Activated CD4-positive, alpha-beta T cell treated with anti-CD3 and anti-CD28 coated beads, Interleukin-2, Interleukin-6, amounts not matched to agents 100 ng/mL and 50 ng/mL, durations not matched to agents 16 hours and 8 hours (primary cell): ENCODE measurements at places on chromosomes 16 and 17.

GRCh38 chr17:2779545-2779944 is 16.7 kb upstream of the RAP1GAP2 start:
- DNase-seq, result no peak

- DNase-seq, result no peak
Observed at GRCh38 chr17:57550668-57551315, 194.3 kb downstream of the CCDC182 start.

- peak; percentile 41 for DNase-seq
Observed at GRCh38 chr16:546909-547770, 13.1 kb upstream of the PRR35 start.

GRCh38 chr16:81558077-81558443 is 113.5 kb downstream of the CMIP start:
- DNase-seq, result no peak

DNA sequence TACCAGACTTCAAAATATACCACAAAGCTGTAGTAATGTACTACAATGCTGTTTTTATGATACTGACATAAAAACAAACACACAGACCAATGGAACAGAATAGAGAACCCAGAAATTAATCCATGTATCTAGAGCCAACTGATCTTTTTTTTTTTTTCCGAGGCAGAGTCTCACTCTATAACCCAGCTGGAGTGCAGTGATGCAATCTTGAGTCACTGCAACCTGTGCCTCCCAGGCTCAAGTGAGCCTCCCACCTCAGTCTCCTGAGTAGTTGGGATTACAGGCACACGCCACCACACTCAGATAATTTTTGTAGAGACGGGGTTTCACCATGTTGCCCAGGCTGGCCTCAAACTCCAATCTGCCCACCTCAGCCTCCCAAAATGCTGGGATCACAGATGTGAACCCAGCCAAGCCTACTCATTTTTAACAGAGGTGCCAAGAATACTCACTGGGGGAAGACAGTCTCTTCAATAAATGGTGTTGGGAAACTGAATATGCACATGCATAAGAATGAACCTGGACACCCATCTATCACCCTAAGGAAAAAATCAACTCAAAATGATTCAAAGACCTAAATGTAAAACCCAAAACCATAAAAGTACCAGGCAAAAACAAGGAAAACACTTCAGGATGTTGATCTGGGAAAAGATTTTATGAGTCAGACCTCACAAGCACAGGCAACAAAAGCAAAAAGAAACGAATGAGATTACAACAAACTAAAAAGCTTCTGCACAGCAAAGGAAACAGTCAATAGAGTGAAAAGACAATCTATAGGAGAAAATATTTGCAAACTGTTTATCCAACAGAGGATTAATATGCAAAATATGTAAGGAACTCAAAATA is 63.1 kb downstream of the STX8 start:
- no peak for DNase-seq

DNA sequence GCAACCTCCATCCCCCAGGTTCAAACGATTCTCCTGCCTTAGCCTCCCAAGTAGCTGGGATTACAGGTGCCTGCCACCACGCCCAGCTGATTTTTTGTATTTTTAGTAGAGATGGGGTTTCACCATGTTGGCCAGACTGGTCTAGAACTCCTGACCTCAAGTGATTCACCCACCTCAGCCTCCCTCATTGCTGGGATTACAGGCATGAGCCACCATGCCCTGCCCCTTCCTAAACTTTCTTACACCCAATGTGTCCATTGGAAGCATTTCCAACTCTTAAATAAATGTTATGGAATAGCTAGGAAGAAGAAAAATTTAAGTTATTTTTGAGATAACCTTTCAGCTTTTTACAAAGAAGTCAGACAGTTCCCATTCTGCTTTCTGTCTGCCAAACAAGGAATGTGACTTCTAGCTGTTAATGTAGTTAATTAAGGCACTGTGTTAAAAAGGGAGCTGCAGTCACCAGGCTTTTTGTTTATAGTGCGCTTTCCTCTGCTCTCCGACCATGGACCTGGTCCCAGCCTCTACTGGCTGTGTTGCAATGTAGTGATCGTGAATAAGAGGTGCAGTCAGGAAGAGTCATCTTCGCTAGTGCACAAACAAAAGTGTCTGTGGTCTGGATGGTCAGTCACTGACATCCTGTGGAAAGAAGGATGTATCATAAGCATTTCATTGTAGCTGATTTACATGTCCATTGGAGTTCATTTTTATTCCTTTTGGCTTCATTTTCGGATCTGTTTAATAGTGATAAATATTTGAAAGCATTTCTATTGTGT is 39.7 kb downstream of the USP10 start:
- peak; percentile 28 for DNase-seq

DNA sequence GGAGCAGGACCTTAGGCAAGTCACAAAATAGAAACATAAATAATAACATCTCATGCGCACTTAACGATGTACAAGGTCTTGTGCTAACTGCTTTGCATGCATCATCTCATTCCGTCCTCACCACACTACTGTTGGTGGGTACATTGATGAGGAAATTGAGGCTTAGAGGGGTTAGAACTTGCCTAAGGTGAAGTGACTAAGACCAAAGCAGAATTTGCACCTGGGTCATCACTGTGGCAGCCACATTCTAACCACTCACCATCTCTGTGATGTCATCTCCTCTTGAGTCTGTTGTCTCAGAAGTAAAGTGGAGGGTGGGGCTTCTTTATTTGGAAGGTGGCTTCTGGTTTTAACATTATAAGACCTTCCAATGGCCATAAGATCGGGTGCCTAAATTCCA is 20.4 kb upstream of the TRIM25 start:
- peak; percentile 46 for DNase-seq

- DNase-seq, result peak; percentile 50
Observed at GRCh38 chr16:67857547-67858233, 10.2 kb upstream of the CENPT start.

GRCh38 chr17:55063885-55064874 is 95.6 kb downstream of the STXBP4 start:
- DNase-seq, result no peak
